HAP-1 (cell line): ENCODE measurements at places on chromosomes 7 and 10.

GRCh38 chr7:29290829-29291228 is 96.3 kb downstream of the CHN2 start:
- DNase-seq, result no peak

GRCh38 chr7:84042110-84042539 is 152.5 kb downstream of the SEMA3A start:
- no peak for DNase-seq

GRCh38 chr10:107371801-107372200 is 207.3 kb upstream of the SORCS1 start:
- DNase-seq, result no peak

DNA sequence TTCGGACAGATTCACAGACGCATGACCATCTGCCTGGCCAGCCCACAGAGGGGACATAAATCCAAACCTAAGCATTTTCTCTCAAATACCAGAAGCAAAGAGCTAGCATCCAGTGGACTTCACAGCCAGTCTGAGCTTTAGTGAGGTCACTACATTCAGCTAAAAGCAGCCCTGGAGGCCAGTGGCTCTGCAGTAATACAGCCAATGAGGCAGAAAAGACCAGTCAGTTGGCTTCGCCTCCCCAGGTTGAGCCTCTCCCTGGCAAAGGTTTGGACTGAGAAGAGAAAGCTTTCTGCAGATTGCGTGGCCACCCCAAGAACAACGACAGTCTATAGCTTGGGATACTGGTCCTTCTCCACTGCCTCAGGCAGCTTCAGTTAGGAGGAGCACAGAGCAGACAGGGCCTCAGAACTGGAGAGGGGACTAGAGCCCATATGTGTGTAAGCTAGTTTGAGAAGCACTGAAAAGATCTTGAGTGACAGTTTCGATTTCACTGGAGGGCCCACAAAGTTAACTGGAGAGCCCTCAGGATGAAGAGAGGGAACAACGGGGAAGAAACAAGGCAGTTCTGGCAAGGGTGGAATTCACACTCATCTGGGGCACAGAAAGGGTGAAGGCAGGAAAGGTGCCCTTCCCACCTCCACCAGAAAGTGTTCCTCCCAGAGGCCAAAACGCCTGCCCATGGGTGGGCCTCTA is 3.8 kb downstream of the WDR91 start:
- DNase-seq, result no peak

GRCh38 chr7:20532890-20533289 is 82.6 kb upstream of the ABCB5 start:
- DNase-seq, result no peak

DNA sequence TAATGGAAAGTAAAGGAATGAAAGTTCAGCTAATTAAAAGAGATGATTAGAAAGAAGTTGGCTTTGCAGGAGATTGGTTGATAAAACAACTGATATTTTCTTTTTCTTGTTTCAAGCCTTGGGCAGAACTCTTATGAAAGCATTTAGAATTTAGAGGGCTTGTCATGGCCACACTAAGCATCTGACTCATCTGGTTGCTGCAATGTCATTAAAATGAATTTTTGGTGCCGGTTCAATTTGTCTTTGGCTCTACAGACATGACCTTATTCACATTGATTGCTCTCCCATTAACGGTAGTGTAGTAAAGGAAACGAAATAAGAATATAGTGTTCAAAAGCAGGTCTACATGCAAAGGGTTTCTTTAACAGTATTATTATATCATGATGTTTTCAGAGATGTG is 1012.4 kb upstream of the C7orf33 start:
- DNase-seq, result no peak

- peak; percentile 32 for DNase-seq
Observed at GRCh38 chr10:101535949-101536348, 52.1 kb downstream of the POLL start.

GRCh38 chr10:110827410-110827809 is 44.3 kb upstream of the PDCD4 start:
- peak; percentile 15 for DNase-seq

- DNase-seq, result peak; percentile 63
Observed at GRCh38 chr7:26199301-26200037, 1.1 kb downstream of the HNRNPA2B1 start.

GRCh38 chr10:124157271-124157681 is 63.9 kb upstream of the CHST15 start:
- no peak for DNase-seq

- DNase-seq, result no peak
Observed at GRCh38 chr10:60456053-60456452, 66.4 kb upstream of the ANK3 start.

DNA sequence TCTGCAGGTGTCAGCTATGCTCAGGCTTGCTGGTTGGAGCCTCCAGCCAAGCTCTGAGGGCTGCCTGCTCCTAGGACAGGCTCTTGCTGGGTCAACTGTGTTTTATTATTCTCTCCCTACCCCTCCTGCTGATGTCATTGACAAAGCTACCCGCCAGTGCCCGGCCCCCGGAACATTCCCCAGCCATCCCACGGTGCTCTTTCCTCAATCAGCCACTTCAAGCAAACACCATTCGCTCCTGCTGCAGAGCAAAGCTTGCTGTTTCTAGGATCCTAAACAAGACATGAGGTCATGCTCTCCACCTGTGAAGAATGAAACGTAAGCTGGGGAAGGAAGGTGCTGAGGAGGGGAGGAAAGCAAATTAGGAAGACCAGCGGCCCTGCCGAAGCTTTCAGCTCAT is 2.1 kb upstream of the C10orf71 start:
- no peak for DNase-seq

DNA sequence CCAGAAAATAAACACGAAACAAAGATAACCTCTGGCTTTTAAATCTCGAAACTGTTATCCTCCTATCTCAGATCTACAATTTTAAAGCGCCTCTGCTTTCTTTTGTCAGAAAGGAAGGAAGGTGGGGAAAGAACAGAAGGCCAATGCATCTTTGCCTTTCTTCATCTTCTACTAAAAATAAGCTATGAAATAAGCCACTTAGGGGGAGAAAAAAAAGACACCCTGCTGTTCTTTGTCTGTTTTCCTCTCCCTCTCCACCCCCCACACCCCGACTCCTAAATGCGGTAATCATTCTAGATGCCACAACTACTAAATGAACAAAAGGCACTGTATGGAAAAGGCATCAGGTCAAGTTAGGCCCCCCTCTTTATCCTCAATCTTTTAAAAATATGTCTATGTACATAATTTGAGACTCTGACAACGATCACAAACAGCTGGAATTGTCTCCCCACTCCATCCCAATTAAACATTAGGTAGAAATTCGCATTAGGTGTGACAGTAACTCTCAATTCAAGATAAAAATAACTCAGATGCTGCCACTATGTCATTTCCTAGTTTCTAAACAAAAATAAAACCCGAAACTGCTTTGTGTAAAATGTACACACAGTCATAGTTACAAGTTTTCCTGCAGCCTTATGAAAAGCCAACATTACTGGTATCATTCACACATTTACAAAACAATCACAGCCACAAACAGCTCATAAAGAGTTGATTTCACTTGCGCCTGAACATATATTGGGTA is 2.4 kb downstream of the UBE2H start:
- peak; percentile 44 for DNase-seq

GRCh38 chr7:107503687-107504086 is 33.8 kb downstream of the GPR22 start:
- no peak for DNase-seq

DNA sequence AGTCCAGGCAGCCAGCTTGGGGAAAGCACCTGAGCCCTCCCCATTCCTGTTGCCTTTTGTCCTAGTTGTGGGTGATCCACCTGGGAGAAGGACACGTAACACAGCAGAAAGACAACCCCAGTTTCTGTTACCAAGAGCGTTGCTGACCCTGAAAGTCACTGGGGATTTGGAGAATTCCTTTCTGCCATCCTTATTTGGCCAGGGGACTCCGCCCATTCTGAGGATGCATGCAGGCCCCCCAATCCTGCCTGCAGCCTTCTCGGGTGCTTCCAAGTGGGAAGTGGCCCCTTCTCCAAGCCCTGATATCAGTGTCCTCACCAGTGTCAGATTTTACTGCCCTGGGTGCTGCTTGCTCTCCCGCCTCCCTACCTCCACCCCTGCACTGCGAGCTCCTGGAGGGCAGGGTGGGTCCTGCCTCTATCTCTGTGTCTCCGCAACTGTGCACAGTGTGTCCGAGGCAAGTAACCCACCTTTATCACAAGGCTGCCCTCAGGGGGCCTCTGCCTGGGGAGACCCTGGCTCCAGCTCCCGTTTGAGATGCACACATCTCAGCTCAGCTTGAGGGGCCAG is 9.2 kb upstream of the ADCY1 start:
- no peak for DNase-seq

GRCh38 chr7:121547544-121548092 is 151.5 kb upstream of the FAM3C start:
- DNase-seq, result no peak

DNA sequence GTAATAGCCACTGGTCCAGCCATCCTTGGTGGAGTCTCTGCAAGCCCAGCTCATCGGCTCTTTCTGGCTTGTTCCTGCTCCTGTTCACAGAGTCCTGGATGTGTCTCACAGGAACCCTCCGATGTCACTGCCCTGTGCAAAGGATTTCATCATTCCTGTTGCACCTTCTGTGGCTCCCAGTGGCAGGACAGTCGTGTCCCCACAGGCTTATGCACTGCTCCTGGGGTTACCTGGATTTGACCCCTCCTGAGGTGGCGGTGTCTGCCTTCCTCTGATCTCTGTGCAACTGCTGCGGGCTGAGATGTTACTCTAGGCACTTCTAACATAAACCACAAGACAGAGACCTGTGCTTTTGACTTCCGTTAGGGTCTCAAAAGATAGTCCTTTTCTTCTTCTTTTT is 30.6 kb downstream of the APBB1IP start:
- DNase-seq, result no peak
